GM03348 (cell line): ENCODE measurements at places on chromosomes 16 and 17.

DNA sequence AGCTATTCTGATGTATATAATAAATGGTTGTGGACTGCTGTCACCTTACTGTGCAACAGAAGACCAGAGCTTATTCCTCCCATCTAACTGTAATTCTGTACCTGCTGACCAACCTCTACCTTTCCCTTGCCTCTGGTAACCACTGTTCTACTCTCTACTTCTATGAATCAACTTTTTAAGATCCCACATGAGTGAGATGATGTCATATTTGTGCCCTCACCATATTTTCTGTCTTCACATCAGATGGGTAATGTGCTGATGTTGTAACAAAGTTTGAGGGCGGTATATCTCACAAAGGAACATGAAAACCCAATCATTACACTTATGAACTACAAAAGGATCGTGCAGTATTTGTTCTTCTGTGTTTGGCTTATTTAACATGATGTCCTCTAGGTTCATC is 16.8 kb downstream of the BRD7 start:
- no peak for DNase-seq

GRCh38 chr17:43574348-43574747 is 28.2 kb upstream of the ETV4 start:
- DNase-seq: no peak

- DNase-seq: peak; percentile 32
Observed at GRCh38 chr17:55458978-55459377, 37.3 kb upstream of the MMD start.

GRCh38 chr16:88465387-88465983 is 12.4 kb downstream of the ZFPM1 start:
- no peak for DNase-seq

GRCh38 chr17:11506635-11507034 is 91.6 kb upstream of the DNAH9 start:
- DNase-seq: no peak

DNA sequence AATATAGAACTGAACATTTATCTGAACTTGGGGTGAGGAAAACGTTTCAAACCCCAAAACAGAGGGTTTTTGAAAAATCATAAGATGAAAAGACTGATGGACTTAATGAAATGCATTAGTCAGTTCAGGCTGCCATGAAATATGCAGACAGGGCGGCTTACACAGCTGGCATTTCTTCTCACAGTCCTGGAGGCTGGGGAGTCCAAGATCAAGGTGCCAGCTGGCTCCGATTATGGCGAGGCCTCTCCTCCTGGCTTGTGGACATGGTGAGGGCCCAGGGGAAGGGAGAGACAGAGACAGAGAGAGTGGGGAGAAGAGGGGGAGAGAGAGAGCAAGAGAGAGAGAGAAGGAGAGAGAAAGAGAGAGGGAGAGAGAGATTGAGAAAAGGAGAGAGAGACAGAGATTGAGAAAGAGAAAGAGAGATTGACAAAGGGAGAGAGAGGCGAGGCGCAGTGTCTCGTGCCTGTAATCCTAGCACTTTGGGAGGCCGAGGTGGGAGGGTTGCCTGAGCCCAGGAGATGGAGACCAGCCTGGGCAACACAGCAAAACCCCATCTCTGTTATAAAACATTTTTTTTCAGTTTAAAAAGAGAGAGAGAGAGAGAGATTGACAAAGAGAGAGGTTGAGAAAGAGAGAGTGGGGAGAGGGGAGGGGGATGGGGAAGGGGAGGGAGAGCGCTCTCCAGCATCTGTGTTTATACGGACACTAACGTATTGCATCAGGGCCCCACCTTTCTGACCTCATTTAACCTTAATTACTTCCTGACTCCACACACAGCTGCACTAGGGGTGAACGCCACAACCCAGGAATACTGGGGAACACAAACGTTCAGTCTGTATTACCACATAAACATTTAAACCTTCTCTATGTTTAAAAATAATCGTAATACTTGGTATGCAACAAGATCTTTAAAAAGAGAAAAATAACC is 24.6 kb upstream of the RPH3AL start:
- DNase-seq: peak; percentile 63

DNA sequence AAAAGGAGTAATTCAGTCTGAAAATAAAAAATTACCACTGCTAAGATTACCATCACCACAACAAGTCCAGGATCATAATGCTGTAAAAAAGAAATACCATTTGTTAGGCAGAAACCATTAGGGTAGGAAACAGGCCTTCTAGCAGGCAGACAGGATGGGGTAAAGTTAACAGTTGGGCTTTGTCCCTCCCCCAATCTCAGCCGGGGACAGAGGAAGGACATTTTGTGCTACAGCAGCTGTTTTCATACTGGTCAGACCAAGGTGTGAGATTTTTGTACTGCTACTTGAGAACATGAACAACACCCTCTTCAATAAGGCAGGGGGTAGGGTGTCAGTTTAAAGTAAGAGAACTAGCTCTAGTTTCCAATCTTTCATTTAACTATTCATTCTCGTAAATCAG is 49.2 kb upstream of the ITGA2B start:
- no peak for DNase-seq

- no peak for DNase-seq
Observed at GRCh38 chr16:15532825-15533224, 98.4 kb downstream of the BMERB1 start.

DNA sequence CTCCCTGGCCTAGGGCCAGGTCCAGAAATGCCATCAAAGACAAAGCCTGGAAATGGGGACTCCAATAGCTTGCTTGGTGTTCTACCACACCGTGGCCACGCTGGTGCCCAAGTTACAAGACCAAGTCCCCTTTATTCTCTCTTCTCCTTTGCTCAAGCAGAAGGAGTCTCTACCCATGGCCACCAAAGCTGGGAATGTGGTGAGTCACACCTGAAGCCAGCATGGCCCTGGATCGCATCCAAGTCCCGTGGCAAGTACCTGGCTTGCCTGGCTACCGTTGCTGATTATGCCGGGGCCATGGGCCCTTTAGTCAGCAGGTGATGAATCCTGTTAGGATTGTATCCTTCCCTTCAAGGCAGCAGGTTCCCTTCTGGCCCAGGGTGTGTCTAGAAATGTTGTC is 260.0 kb downstream of the HAPSTR1 start:
- no peak for DNase-seq

- peak; percentile 60 for DNase-seq
Observed at GRCh38 chr17:68600067-68600930, 868 bp downstream of the FAM20A start.

- no peak for DNase-seq
Observed at GRCh38 chr17:19756546-19756945, 8.4 kb upstream of the ALDH3A1 start.

GRCh38 chr17:28008513-28008912 is 34.0 kb upstream of the NLK start:
- peak; percentile 35 for DNase-seq

GRCh38 chr17:44794851-44795413 is 35.2 kb downstream of the GJC1 start:
- DNase-seq: peak; percentile 59

DNA sequence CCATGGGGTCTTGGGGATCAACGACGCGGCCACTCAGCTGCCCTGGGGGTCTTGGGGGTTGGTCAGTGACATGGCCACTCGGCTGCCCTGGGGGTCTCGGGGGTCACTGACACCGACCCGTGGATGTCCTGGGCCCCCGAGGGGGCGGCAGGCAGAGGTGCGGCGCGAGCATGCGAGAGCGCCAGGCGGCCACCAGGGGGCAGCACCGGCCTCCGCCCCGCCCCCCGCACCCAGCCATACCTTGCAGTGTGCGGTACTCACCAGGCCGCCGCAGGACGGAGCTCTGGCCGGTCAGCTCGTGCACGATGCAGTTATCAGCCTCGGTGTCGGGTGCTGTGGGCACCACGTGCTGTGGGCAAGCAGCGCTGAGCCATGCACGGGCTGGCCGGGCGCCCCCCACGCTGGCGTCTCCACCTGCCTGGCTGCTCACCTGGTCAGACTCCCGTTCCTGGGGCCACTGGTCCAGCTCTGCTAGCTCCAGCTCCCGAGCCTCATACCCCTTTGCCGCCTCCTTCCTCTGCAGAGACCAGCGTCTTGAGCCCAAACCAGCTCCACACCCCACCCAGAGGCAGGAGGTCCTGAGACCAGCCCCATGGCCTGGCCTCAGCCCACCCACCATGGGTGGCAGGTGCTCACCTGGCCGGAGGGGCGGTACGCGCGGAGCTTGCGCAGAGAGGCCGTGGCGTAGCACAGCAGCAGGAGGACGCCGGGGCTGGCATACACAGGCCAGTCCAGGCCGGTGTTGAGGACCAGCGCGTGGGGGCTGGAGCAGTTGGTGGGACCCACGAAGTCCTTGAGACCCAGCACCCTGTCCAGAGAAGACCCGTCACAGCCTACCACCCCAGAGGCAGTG is 31.2 kb downstream of the CTU2 start:
- peak; percentile 93 for DNase-seq

DNA sequence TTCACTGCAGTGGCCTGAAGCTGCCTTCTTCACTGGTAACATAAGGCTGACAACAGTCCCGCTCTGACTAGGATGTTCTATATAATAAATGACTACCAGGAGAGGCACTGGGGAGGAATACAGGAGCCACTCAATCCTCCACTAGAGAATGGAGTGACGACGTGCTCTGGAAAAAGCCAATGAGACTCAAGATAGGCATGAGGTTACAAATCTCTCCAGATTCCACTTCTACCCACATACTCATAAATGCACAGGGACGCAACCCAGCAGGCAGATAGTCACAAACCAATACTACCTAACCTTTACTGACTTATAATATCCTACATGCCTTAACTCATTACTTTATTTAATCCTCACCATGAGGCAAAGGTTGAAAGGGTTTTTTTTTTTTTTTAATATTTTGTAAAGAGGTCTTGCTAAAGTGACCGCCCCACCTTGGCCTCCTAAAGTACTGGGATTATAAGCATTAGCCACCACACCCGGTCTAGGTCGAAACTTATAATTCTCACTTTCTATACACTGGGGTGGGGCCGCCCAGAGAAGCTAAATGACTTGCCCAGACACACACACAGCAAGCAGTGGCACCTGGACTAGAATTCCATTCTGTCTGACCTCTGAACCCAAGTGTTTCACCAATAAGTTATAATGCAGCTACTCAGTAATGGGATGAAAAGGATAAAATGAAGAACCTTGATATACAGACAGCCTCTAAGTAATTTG is 33.7 kb downstream of the TOM1L2 start:
- DNase-seq: no peak

DNA sequence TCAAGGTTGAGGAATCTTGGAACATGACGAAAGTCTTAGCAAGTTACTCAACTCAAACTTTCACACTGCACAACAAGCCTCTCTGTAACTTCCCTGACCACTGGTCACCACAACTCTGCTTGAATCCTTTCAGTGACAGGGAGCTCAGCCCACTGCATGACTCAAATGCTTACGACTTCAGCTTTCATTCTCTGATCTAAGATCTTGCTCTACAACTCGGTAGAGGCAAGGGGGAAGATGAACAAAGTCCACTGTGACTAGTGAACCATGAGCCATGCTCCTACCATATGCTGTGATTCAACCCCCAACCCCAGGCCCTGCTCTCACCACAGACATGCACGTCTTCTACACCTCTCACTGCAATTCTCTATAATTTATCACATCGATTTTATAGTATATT is 160.9 kb downstream of the SLC39A11 start:
- DNase-seq: no peak

GRCh38 chr17:71548540-71549190 is 572.2 kb upstream of the SOX9 start:
- DNase-seq: peak; percentile 8

DNA sequence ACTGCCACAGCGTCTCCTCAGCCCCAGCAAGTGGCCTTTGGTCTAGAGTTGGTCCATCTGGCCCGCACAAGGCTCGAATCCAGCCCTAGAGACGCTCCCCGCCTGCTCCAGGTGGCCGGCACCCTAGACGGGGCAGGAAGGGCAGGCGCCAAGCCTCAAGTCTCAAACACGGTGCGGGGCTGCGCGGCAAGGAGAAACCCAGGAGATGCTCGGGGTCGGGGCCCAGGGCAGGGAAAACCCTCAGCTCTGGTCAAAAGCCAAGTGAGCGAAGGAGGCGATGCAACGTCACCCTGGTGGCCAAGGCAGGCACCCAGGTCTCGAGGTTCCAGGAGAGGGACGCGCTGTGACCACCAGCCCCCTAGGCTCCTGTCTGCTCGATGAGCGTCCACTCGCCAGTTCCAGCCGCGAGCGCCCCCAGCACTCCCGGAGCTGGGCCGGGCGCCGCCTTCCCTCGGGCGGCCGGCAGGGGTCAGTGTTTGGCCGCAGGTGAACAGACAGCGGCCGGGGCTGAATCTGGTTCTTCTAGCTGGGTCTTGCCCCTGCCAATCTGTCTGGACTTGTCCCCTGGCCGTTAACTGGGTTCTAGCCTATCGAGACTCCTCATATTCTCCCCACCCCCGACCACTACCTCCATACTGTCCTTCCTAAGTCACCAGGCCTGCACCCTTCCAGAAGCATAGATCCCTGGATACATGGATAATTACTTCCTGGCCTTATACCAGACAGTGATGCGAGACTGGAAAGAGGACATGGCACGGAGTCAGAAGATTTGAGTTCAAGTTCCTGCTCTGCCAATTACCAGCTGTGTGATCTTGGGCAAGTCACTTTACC is 44.0 kb downstream of the PRAC1 start:
- peak; percentile 87 for DNase-seq

GRCh38 chr16:63201851-63202250 is 1165.6 kb upstream of the CDH8 start:
- no peak for DNase-seq

GRCh38 chr16:15575293-15576049 is 67.5 kb downstream of the MARF1 start:
- DNase-seq: no peak

DNA sequence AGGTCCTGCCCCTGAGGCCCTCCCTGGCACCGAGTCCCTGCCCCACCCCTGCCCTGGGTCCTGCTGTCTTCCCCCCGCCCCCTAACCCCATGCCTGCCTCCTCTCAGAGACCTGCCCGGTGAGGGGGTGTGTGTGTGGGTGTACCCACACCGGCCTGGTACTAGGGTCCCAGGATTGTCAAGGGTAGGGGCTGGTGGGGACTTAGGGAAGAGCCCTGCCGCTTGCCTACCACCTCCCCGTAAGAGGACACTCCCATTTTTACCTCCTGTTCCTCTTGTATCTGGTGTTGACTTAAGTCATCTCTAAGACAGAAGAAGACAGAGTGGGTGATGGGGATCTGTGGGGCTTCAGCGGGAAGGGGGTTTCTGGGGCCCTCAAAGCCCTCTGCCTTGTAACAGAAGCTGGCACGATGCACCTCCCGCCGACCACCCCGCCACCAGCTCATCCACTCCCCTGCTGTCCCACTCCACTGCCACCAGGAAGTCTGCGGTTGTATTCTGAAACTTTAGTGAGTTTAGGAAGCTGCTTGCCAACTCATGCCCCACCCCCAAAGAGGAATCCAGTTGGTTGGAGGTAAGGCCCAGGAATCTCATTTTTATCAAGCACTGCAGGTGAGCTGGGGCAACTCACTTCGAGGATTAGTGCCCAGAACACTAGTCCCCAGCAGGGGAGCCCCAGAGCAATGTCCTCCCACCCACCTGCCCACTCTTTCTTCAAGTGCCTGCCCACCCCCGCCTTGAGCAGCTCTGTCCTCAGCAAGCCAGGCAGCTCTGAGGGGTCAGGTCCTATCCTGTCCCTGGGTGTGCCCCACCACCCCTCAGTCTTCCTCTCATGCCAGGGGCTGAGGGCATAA is 5.6 kb downstream of the SPATA32 start:
- no peak for DNase-seq
